ENCODE measurements at places on chromosomes 1 and 21.

- DNase-seq, result no peak
Observed at GRCh38 chr1:67432745-67433144, 2.5 kb upstream of the SERBP1 start.

GRCh38 chr1:43267818-43268425 is 1.9 kb upstream of the TMEM125 start:
- no peak for DNase-seq

DNA sequence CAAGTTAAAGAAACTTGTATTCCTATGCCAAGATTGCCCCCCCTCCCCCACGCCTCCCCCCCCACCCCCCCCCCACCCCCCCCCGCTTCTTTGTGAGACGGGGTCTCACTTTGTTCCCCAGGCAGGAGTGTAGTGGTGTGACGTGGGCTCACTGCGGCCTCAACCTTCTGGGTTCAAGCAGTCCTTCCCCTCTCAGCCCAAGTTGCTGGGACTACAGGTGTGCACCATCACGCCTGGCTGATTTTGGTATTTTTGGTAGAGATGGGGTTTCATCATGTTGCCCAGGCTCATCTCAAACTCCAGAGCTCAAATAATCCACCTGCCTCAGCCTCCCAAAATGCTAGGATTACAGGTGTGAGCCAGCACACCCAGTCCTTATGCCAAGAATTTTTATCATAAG is 136.6 kb downstream of the POU2F1 start:
- no peak for DNase-seq

GRCh38 chr1:51627672-51628071 is 10.8 kb downstream of the OSBPL9 start:
- DNase-seq, result peak; percentile 37

GRCh38 chr21:14497825-14498224 is 48.3 kb downstream of the SAMSN1 start:
- DNase-seq, result no peak

- DNase-seq, result no peak
Observed at GRCh38 chr1:246788895-246789338, 64.7 kb downstream of the SCCPDH start.

GRCh38 chr1:228986093-228986904 is 251.0 kb downstream of the RHOU start:
- DNase-seq, result peak; percentile 54

DNA sequence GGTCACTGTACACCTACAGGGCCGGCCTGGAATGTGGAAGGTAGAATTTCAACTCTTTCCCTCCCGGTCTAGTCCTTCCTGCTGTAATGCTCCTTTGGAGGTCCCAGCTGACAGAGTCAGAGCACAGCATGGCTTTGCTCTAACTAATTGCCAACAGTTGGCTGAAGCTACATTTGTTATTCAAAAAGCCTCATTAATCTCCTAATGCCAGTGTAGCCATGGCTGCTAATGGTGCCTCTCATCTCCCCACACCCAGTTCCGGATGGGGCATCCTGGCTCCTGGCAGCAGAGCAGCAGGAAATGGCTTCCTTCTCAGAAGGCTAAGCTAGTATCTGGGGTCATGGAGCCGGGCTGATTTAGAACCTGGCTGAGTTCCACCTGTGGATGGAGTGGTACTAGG is 18.7 kb upstream of the CAMK1G start:
- DNase-seq, result no peak

DNA sequence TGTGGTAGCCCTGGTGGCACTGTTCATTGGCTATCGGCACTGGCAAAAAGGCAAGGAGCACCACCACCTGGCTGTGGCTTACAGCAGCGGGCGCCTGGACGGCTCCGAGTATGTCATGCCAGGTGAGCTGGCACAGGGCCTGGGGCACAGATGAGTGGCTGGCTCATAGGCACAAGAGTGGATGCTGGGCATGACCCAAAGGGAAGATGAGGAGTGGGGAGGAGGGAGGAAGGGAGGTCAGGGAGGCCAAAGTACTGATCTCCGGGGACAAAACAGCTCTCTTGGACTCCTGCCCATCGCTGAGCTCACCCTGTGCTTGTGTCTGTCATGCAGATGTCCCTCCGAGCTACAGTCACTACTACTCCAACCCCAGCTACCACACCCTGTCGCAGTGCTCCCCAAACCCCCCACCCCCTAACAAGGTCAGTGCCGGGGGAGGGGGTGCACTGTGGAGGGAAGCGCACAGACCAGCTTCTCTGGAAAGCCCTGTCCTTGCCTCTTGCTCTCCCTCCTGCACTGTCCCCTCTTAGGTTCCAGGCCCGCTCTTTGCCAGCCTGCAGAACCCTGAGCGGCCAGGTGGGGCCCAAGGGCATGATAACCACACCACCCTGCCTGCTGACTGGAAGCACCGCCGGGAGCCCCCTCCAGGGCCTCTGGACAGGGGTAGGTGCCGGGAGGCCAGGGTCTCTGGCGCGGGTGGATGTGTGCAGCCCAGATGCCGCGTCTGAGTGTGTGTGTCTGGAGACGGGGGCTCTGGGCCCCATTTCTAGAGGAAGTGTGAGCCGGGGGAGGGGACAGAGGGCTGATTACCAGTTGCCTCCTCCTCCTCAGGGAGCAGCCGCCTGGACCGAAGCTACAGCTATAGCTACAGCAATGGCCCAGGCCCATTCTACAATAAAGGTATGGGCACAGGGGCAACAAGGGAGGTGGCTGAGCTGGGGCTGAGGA is 7.3 kb upstream of the LRRC71 start:
- DNase-seq, result no peak

DNA sequence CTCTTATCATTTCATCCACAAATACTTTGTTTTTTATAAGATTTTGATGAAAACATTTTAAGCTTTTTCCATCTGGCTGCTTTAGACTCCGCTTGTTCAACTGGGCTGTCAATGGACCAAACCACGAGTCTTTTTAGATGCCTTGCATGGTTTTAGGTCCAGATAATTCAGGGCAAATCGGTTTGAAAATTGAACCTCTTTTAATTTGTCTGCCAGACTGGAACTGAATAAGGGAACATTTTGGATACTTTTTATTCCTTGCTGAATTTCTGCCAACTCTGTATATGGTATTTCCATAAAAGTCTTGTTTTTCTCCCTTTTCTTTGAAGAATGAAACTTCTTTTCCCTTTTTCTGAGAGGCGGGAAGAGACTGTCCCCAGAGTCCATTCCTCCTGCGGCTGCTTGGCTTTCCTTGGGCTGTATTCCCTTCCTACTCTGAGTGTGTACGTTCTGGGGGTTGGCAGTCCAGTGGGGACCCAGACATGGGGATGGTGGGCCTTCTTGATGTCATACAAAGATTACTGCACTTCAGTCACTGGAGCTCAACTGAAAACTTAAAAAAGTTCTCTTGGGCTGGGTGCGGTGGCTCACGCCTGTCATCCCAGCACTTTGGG is 46.5 kb upstream of the CNN3 start:
- no peak for DNase-seq

- DNase-seq, result no peak
Observed at GRCh38 chr1:105072446-105072845, 1322.7 kb downstream of the AMY1C start.

Data from suppressor macrophage treated with lipopolysaccharide for 4 hours (primary cell).